Endothelial cell of umbilical vein (primary cell): ENCODE measurements at places on chromosomes 11 and 22. TPM values are rescaled to one million over a fixed set of nuclear protein-coding genes. Genes with fewer than 3 reads are reported as not detected.

FGF4 gene
- total RNA-seq, result not detected in 2 replicates

DNA sequence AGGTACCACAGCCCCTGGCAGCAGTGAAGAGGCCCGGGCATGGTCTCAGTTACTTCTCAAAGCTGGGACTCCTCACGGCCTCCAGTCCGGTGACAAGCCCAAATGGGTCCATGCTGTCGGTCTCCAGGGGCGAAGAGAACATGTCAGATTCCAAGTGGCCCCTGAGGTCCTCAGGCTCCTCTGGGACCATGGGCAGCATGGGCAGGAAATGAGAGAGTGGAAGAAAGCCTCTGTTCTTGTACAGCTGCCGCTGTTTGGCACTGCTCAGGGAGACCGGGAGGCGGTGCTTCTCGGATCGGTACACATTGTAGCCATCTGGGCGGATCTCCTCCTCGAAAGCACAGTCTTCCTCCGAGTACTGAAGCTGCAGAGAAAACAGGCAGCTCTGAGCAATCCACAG lies 4.6 kb downstream of the FGF19 start:
- no peak for DNase-seq

DNA sequence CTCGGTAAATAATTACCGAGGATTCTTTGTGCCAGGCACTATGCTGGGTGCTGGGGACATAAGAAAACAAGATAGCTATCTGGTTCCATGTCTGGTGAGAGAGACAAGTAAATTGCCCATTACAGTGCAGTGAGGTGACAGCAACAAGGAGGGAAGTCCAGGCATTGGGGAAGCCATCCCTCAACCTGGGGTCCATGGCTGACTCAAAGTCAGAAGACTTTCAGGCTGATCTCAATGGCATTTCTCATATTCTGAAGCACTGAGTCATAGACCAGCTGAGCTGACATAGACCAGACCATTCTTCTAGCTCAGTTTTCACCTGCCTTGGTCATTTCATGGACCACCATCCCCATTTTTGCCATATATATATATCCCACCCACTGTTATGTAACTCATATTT lies 158.8 kb downstream of the TTC17 start:
- no peak for DNase-seq

MB gene
- not detected in 2 replicates for total RNA-seq

CNIH2 gene
- total RNA-seq, result 0.78 and 1.2 TPM in 2 replicates

GRCh38 chr22:38246692-38247091 lies 26.1 kb downstream of the TMEM184B start:
- DNase-seq, result no peak
